Activated CD8-positive, alpha-beta memory T cell treated with anti-CD3 and anti-CD28 coated beads, Interleukin-2, amount 10 ng/mL, durations not matched to agents 7 days and 5 days (primary cell): ENCODE measurements at places on chromosomes 5 and 9.

GRCh38 chr5:104498281-104498680, 935.7 kb upstream of the NUDT12 start:
- no peaks in the 10 kb centered on the region for H3K36me3 ChIP-seq
- DNase-seq, result no peak
- no peaks in the 10 kb centered on the region for H3K27me3 ChIP-seq
- no peak overlapping the region for H3K4me3 ChIP-seq
- no peak overlapping the region for H3K27ac ChIP-seq

GRCh38 chr5:93665648-93666047, 75.8 kb downstream of the POU5F2 start:
- no peaks in the 10 kb centered on the region for H3K27me3 ChIP-seq
- no peaks in the 10 kb centered on the region for H3K36me3 ChIP-seq
- no peak overlapping the region for H3K27ac ChIP-seq
- H3K4me3 ChIP-seq, result no peak overlapping the region
- no peak for DNase-seq
- H3K4me1 ChIP-seq, result no peaks in the 10 kb centered on the region

DNA sequence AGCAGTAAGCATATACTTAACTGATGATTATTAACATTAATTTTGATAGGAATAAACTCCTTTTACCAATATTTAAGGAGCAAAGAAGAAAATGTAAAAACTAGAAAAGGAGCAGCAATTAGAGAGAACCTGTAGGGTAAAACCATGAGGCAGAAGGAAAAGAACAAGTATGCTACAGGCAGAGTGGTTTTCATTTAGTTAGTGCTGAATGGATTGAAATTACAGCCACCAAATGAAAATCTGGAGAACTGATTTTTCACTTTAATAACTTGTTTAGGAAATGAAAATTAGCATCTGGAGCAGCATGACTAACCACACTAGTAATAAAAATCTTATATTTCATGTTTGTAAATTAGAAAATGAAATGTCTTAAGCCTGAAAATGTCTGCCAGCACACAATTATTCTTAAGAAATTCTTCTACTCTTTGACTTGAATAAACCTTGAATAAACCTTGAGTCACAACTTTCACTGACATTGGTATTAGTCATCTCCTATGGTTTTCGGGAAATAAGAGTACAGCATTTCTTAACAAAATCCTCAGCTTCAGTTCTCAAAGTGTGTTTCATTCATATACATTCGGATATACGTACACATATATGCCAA, 1504.9 kb upstream of the C9orf72 start:
- H3K27ac ChIP-seq, result no peak overlapping the region
- H3K27me3 ChIP-seq, result no peaks in the 10 kb centered on the region
- no peak overlapping the region for H3K4me3 ChIP-seq
- no peaks in the 10 kb centered on the region for H3K4me1 ChIP-seq
- H3K36me3 ChIP-seq, result no peaks in the 10 kb centered on the region
- DNase-seq, result no peak

DNA sequence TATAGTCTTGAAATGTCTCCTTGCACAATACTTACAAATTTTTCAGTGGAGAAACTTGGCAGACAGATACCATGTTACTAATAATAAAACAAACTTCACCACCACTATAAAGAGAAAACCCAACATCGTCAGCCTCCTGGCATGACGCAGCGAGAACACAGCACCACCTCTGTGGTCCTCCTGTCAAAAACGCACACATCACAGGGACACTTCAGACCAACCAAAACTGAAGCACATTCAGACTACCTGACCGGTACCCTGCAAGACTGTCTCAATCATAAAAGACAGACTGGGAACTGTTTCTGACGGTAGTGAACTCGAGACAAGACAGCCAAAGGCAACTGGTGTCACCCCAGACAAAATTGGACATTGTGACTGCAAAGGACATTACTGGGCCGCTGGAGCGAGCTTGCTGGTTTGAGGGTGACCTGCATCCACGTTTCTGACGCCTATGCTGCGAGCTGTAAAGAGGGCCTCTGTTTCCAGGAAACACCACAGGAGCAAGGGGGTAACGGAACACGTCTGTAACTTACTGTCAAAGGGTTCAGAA, 34.4 kb downstream of the NSUN2 start:
- no peak overlapping the region for H3K4me3 ChIP-seq
- no peak for DNase-seq
- H3K27ac ChIP-seq, result no peak overlapping the region
- H3K27me3 ChIP-seq, result no peaks in the 10 kb centered on the region
- H3K4me1 ChIP-seq, result no peaks in the 10 kb centered on the region

DNA sequence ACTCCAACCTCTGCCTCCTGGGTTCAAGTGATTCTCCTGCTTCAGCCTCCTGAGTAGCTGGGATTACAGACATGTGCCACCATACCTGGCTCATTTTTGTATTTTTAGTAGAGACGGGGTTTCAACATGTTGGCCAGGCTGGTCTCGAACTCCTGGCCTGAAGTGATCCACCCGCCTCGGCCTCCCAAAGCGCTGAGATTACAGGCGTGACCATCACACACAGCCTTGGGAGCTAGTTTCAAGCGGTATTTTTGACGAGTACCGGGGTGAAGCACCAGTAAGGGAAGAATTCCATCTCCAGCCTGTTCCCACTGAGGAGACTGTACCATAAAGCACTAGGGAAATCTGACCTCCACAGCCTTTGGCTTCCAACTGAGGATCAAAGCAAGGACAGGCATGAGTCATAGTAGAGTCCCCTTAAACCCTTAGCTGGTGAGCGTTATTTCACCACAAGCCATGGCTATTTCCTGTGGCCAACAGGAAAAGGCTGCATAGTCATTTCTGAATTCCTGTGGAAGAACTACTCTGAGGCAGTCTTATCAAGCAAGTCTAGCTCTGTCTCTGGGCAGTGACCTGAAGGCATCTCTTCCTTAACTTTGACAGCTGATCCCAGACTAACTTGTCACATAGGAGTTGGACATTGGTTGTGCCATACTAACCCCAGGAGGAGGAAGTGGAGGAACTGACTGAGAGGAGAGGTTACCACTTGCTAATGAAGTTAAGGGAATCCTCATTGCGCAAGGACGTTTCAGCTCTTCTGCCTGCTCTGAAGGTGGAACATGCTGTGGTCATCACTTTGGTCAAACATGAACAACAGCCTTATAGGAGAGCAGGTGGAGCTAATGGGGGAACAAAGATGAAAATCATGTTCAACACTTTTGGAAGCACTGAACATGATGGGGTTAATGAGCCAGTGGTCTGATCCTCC, 85.8 kb upstream of the DMRT1 start:
- peaks cover 79% of the 10 kb centered on the region for H3K4me1 ChIP-seq
- H3K36me3 ChIP-seq, result no peaks in the 10 kb centered on the region
- H3K27me3 ChIP-seq, result peaks cover 8% of the 10 kb centered on the region
- peak overlapping the region; percentile 76 for H3K27ac ChIP-seq
- DNase-seq, result peak; percentile 87
- peak overlapping the region; percentile 46 for H3K4me3 ChIP-seq

GRCh38 chr5:125455041-125455440, 708.6 kb upstream of the ZNF608 start:
- no peaks in the 10 kb centered on the region for H3K4me1 ChIP-seq
- DNase-seq, result no peak
- H3K27ac ChIP-seq, result no peak overlapping the region
- H3K27me3 ChIP-seq, result no peaks in the 10 kb centered on the region

GRCh38 chr5:134004626-134005416, at the start of gene VDAC1:
TSS of gene VDAC1 (minus strand) at chr5:134004975. CDS start at chr5:133993012, 11,963 bp downstream.
- H3K4me1 ChIP-seq, result peaks cover 43% of the 10 kb centered on the region
- peak within 1 kb of the TSS; percentile 93 for H3K27ac ChIP-seq
- H3K36me3 ChIP-seq, result peaks cover 21% of the 10 kb centered on the region
- DNase-seq, result peak; percentile 89

- no peak for DNase-seq
- no peaks in the 10 kb centered on the region for H3K27me3 ChIP-seq
- no peak overlapping the region for H3K4me3 ChIP-seq
- no peaks in the 10 kb centered on the region for H3K36me3 ChIP-seq
- no peak overlapping the region for H3K27ac ChIP-seq
Measured at GRCh38 chr5:20833081-20833627, 845.2 kb upstream of the CDH18 start.

GRCh38 chr9:121240472-121241135, 27.4 kb upstream of the GSN start:
- no peak for DNase-seq
- no peaks in the 10 kb centered on the region for H3K27me3 ChIP-seq
